Stimulated activated CD8-positive, alpha-beta memory T cell treated with anti-CD3 and anti-CD28 coated beads, Interleukin-15, amount 100 ng/mL, for 24 hours (primary cell): ENCODE measurements at places on chromosomes 16 and 17.

GRCh38 chr17:31696184-31696602 is 162.9 kb downstream of the COPRS start:
- no peak for DNase-seq

DNA sequence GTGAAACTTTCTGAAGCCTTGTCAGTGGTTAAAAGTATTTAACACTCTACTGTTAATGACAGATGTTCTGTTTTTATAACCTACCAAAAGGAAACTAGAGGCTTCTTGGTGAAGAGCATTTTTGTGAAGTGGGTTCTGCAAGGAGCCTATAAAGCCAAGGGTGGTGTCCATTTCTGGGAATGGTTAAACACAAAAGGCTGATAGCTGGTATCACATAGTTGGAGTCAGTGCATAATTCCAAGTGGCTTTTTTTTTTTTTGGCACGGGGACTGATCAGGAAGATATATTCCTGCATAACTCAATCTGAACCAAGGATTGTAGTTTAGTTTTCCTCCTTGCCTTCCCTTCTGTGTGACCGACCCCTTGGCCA is 27.6 kb upstream of the KPNB1 start:
- no peak for DNase-seq

GRCh38 chr17:8119581-8120519 is 1.5 kb upstream of the ALOXE3 start:
- DNase-seq: peak; percentile 84

- DNase-seq: no peak
Observed at GRCh38 chr17:66330646-66331037, 28.2 kb downstream of the PRKCA start.

DNA sequence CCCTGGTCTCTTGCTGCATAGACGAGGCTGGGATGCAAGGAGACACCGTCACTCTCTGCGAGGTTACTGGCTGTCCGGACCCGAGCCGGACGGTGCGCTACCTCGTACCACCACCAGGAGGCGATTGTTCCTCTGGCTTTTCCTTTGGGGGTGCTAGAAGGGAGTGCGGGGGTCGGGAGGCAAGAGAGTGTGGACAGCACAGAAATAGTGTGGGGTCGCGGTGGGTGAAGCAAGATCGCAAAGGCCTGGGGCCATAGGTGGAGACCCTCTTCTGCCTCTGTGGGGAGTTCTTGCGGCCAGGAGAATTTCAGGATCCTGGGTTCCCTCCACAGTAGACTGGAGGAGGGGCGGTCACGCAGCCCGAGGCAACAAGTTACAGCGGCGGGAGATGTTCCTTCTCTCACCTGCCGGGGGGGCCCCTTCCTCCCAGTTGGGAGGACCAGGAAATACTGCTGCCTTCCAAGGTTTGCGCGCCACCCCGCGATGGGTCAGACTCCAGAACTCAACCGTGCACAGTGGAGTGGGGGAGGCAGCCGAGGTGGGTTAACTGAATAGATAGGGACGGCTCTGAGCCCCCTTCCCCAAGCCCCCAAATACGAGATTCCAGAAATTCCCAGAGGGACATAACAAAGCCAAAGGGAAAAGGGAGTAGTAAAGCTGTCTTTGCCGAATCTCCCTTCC is 6.9 kb downstream of the PHOSPHO1 start:
- peak; percentile 56 for DNase-seq

- DNase-seq: no peak
Observed at GRCh38 chr17:79664930-79665737, 54.3 kb upstream of the RBFOX3 start.

DNA sequence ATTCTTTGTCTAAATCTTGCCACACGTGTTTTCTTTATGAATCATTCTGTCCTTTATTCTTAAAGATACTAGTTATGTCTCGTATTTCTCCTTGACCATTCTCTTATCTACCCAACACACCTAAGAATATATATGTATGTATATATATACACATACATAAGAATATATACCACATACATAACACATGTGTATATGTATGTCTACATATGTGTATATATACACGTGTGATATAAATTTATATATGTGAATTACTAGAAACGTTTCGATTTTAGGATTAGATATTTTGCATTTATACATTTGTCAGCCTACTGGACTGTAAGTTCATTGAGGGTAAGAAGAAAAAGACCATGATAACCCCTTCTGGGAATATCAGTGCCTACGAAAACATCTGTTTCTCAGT is 388.6 kb downstream of the GRIN2A start:
- DNase-seq: no peak

- no peak for DNase-seq
Observed at GRCh38 chr17:32495359-32496231, 8.8 kb downstream of the CDK5R1 start.

DNA sequence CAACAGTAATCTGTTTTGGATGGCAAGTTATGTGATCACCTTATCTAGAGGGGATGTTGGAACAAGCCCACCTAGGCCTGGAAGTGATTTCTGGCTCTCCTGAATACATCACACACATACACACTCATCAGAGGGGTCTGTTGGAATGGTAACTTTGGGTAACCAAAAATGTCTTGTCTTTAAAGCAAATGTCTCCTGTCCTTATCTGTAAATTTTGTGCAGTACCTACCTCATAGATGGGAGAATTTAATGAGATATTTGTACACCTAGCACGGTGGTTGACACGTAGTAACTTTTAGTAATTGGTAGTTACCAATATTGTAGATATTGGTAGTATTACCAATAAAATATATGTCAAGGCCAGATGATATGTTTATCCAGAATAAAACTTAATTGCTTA is 24.7 kb downstream of the HAPSTR1 start:
- DNase-seq: no peak

GRCh38 chr17:79747508-79748294 is 17.0 kb downstream of the ENPP7 start:
- no peak for DNase-seq
